Activated CD4-positive, alpha-beta T cell treated with anti-CD3 and anti-CD28 coated beads for 36 hours (primary cell): ENCODE measurements at places on chromosomes 7 and 10.
A peak's percentile ranks its signal among the peaks of the same experiment; 100 is the strongest.

GRCh38 chr10:114767101-114767985 is 54.2 kb upstream of the FHIP2A start:
- peak; percentile 22 for DNase-seq

DNA sequence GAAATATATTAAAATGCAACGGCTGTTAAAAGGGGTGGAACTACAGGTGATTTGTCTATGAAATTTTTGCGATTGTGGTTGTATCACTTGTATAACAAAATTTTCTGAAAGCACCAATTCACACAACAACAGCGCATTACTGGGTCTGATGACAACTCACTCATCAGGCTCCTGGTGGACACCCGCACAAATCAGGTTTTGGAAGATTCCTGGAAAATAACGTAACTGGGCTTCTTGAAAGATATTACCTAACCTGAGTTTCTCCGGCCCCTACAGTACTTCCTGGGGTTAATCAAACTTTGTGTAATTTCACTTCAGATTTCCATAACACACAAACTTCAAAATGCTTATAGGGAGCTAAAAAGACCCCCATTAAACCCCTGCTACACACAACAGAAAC is 7.6 kb downstream of the SNX8 start:
- no peak for DNase-seq

DNA sequence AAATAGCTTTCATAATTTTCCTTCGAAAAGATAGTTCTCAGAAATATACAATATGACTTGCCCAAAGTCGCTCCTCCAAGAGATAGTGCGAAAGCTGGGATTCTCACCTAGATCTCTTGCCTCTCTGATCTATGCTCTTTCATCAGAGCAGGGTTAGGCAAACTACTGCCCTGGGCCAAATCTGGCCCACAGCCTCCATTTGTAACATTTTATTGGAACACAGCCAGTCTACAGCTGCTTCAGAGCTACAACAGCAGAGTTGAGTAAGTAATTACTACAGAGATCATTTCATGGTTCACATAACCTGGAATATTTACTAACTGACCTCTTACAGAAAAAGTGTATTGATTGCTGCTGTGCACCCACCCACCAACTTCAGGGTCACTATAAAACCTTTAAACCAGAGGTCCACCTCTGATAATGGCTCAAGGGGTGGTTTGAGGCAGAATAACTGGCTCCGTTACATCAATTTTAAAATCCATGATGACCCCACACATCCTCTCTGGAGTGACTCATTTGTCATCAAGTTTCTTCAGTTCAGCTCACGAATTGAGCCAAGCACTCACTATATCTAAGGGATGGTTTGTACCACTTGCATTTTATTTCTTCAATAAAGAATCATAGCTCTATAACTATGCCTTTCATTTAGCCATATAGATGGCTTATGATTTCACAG is 1019.0 kb downstream of the XPNPEP1 start:
- no peak for DNase-seq

DNA sequence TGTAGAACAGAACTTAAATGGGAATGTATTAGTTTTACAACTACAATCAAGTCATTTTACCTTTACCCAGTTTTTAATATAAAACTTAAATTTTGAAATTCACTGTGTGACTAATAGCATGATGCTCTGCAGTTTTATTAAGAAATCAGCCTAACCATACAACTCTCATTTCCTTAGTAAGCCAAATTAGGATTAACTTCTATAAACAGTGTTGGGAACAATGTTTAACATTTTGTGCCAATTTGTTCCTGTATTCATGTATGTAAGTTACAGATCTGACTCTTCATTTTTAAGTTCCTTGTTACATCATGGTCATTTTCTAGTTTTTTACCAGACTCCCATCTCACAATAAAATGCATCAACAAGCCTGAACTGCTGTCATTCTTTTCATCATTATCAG is 209.8 kb downstream of the ZEB1 start:
- DNase-seq: no peak
